Breast epithelium (tissue), 4 donors: ENCODE measurements at places on chromosomes 12 and 14.
A peak's percentile ranks its signal among the peaks of the same experiment; 100 is the strongest.

DNA sequence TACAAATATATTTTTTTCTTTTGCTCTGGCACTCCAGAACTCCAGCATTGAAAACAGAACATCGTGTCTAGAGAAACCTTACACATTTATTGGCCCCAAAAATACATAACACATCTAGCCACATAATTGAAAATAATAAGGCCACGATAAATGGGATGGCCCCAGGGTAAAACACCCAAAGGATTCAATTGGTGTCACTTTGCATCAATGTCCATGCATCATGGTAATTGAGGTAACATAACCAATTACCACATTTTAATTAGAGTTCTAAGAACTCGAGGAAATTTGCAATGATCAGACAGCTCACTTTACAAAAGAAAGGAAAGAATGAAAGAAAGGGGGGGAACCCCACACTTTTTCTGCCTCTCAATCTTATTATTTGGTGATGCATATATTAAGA is 151.8 kb upstream of the NPAS3 start:
- no peak for DNase-seq

- DNase-seq = no peak
These were observed 98.6 kb downstream of the SCARB1 start for GRCh38 chr12:124764870-124765580.

GRCh38 chr12:19760611-19761010 is 321.3 kb downstream of the AEBP2 start:
- DNase-seq = no peak

- no peak for DNase-seq
These were observed 753 bp downstream of the ACRBP start for GRCh38 chr12:6646276-6647082.

DNA sequence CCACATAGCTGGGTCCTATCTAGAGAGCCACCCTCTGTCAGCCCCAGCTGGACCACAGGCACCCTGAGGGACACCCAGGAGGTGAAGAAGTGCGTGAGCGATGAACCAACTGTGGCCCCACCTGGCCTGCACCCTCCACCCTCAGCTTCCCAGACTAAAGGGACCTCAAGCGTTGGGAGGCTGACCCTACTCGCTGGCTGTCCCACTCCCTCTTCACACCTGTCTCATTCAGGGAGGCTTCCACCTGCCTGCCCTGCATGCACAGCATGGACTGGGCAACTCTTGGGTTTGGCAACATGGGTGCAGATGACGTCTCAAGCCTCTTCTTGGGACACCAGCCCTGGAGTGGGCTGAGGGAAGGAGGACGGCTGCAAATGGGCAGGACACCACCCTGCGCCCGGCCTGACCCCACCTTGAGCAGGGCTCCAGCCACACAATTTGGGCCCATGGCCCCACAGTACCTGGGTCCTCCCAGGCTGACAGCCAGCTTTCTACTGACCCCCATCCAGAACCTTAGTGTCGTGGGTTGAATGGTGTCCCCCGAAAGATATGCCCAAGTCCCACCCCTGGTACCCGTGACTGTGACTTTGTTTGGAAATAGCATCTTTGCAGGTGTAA is 2.1 kb downstream of the TMEM179 start:
- DNase-seq = peak; percentile 37

- DNase-seq = no peak
These were observed 15.9 kb upstream of the AMIGO2 start for GRCh38 chr12:47095446-47096236.
